ENCODE measurements at places on chromosomes 16 and 17.

DNA sequence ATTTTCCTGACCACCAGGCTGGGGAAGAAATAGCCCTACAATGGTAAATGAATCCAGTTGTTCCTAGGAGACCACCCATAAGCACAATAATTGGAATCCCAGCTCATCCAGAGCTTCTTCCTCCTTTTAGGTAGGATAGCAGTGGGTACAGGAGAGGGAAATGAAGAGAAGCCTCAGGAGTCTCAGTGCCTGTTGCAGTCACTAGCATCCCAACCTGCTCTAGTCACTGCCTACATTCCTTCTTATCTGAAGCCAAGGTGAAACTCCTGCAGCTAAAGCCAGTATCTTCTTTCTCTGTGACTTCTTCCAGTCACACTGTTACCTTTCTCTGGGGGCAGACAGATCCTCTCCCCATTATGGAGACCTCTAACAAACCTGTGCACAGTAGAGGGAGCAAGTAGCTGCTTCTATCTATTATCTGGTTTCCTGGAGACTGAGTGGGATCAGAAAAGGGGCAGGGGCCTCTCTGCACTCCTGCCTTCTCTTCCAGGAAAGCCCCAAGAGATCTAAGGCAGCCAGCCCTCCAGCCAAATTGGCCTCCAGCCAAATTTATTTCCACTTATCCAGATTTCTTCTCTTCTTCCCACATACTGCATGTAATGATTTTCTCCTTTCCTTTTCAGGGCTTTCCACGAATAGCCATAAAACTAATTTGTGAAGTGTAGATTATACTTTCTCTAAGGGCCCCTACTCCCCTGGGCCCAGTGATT, 85.5 kb downstream of the SSH2 start:
- DNase-seq, result no peak

DNA sequence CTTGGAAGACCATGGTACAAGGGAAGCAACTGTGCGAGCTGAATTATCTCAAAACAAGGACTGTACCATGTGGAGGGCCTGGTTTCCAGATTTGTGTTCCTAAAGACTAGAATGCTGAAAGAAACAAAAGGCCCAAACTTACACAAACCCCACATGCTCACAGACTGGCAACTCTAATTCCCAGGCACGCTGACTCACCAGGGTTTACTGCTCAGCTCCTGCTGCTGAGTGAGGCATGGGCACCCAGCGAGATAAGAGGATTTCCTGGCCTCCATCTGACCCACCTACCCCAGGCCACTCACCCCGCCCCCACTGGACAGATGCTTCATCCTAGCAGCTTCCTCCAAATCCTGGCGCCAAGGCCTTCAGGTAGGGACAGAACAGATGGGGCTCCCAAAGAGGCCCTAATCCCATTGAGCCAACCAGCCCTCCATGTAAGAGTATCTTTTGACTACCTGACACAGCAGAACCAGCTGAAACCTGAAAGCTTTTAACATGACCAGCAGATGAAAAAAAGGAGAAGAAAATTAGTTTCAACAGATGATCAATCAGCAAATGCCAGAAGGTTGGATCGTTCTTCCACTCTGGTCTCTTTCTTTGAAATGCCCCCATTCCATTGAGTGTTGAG, 33.9 kb downstream of the DCUN1D3 start:
- DNase-seq, result no peak

DNA sequence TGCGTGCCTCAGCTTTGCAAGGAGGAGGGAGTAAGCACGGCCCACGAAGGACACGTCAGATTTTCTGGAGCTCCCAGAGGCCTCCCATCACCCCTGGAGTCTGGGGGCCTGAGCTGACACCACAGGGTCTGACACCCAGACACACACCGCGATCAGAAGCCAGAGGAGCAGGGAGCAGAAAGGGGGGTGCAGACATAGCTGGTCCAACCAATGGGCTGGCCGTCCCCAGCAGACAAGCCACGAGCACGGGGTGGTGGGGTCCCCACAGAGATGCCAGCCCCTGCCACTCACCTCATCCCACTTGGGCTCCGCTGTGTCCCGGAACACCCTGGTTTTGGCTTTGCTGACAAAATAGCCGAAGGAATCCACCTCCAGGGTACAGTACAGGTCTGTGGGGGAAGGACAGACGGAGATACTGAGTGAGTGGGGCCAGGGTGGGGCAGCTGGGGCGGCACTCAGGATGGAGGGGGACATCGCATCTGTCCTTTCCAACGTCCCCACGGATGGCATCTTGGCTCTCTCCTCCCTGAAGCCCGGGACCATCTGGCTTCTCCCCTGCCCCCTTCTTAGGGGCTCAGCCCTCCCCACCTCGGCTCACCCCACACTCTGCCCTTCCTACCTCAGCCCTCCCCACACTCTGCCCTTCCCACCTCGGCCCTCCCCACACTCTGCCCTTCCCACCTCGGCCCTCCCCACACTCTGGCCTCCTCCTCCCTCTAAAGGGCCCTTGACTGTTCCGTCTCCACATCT, 53.5 kb downstream of the TIMM22 start:
- no peak for DNase-seq

DNA sequence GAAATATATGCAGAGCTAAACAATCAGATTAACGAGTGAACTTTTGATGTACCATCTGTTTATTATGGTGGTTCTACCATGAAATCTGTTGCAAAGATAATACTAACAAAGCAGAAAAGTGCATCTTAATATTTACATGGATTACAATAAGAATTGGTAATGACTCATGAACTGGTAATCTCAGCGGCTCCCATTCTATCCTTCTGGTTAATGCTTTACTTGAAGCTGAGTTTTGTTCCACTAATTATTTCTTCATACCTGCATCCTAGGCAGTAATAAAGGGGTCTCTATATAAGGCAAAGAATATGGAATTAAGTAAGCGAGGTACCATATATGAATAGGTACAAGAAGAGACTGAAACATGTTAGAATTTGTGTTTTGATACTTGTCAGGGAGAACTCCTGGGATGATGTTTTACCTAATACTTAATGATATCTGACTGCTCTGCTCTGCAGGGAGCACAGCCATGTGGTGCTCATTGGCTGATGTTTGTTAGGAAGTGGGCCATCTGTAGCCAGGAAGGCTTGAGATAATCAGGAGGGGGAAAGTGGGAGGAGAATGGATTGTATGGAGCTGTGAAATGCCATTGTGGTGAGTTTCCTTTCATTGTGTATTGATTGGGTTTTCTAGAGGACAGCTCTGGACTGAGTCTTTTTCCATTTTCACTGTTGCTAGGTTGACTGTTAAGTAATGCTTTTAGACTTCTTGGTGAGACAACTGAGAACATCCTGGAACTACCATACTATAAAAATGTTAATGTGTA, 52.6 kb downstream of the MAP2K6 start:
- no peak for DNase-seq

DNA sequence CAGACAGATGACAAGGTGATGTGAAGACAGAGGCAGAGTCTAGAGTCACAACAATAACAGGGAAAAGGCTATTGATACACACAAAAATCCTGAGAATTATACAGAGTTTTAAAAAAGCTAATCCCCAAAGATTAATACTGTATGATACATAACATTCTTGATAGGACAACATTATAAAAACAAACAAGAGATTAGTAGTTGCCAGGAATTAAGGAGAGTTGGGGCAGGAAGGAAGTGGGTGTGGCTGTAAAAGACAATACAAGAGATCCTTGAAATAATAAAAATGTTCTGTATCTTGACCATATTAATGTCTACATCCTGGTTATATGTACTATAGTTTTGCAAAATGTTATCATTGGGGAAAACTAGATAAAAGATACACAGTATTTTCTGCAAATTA, 309.5 kb upstream of the PMFBP1 start:
- no peak for DNase-seq

GRCh38 chr16:82523815-82524214, 103.0 kb upstream of the CDH13 start:
- no peak for DNase-seq

- DNase-seq, result no peak
Observed at GRCh38 chr17:40070709-40071312, 8.0 kb downstream of the THRA start.

GRCh38 chr17:44533533-44534246, 23.6 kb upstream of the FZD2 start:
- peak; percentile 89 for DNase-seq

GRCh38 chr16:21590796-21591195, 8.6 kb upstream of the METTL9 start:
- DNase-seq, result no peak

GRCh38 chr17:7224661-7225111, 4.9 kb downstream of the ACADVL start:
- no peak for DNase-seq

GRCh38 chr17:55605705-55606487, 94.6 kb upstream of the SMIM36 start:
- DNase-seq, result no peak

DNA sequence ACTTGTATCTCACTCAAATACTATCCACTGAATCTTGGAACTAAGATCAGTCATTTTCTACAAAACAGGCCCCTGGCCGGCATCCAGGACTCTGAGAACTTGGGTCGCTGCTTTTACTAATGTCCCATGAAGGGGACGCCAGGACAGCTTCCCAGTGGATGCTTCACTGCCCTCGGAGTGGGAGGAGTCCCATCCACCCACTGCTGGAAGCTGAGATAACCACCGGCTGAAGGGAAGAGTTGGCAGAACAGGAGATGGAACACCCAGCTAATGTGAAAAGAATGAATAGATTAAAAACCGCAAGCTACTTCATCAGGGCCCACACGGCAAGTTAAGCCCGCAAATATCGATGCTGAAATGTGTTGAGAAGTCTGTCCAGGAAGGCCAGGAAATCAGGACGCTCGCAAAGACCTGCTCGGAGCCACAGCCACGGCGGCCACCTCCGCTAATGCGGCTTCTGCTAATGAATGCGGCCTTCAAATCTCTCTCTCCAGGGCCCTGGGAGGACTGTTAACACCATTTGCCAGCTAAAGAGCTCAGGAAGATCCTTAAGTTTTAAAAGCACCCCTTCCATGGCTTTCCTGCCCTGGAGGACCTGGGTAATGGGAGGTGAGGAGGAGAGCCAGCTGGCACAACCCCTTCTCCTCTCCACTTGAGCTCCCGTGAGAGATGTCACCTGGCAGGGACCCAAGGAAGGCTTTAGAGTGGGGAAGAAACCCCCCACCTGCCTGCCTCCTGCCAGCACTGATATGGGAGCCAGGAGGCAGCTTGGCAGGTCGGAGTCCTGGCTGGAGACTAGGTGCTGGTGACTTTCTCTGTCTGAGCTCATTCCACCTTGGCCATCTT, 226.6 kb upstream of the RPL38 start:
- no peak for DNase-seq

GRCh38 chr16:3612510-3613466, 1.4 kb upstream of the SLX4 start:
- DNase-seq, result no peak

DNA sequence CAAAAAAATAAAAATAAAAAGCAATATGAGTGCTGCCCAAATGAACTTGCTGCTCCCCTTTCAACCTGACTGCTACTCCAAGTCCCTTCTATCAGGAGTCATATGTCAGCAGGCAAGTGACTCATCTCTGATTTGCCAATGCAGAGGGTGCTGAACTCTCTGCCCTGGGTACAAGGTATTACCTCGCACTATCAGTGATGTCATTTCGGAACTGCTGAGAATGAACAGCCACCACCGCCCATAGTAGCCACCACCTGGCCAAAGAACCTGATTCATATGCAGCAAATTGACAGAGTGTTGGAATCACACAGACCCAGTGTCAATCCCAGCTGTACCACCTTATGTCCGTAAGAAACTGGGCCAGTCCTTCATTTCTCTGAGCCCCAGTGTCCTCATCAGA, 31.2 kb downstream of the LYRM9 start:
- DNase-seq, result no peak

Data from GM12892 (cell line).